ENCODE measurements at places on chromosomes 7 and 10.

GRCh38 chr10:67790534-67791408, 47.2 kb downstream of the DNAJC12 start:
- DNase-seq, result no peak

DNA sequence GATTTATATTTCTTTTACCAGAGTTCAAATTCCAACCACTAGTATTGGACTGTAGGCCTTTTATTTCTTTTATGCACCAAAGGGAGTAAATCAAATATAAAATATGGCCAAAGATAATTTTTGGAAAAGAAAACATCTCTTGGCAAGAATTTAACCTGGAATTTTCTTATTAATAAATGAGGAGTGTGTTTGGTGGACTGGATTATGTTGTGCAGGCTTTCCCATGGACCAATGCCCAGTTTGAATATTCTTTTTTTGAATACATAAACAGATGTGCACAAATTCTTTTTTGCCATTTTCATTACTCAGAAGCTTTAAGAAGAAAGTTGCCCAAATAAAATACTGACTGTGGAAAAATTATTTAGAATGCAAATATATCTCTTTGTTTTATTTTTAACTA, 22.1 kb upstream of the PRKG1 start:
- no peak for DNase-seq

DNA sequence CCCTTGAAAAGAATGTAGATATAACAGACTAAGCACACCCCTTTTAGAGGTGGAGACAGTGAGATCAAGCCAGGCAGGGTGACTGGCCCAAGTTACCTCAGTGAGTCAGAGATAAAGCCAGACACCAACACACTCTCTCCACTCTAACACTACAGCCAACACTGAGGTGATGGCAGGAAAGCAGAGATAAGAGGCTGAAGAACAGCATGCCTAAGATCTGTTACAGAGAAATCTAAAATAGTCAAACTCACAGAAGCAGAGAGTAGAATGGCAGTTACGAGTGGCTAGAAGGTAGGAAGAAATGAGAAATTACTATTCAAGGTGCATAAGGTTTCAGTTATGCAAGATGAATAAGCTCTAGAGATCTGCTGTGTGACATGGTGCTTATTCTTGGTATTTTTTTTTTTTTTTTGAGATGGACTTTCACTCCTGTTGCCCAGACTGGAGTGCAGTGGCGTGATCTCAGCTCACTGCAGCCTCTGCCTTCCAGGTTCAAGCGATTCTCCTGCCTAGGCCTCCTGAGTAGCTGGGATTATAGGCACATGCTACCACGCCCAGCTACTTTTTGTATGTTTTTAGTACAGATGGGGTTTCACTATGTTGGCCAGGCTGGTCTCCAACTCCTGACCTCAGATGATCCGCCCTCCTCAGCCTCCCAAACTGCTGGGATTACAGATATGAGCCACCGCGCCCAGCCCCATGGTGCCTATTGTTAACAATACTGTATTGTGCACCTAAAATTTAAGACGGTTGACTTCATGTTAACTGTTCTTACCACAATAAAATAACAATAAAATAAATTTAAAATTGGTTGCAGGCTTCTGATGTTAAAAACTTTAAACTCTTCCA, 28.7 kb downstream of the ICA1 start:
- DNase-seq, result no peak

DNA sequence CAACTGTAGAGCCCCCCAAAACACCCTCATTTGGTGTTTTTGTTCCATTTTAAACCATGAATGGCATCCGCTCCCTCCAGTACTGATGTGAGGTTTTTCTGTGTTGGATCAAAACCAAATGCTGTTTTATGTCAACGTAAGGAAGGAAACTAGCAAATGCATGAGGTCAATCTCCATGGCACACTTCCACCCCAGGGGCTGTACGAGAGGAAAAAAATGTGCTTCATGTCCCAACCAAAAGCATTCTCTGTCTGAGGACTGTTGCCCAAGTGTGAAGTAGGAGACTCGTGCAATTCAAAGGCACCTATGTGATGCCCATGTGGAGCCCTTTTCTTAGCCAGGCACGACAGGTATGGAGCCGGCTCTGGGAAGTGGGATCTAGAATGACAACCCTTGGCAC, 180.3 kb upstream of the MKI67 start:
- no peak for DNase-seq

DNA sequence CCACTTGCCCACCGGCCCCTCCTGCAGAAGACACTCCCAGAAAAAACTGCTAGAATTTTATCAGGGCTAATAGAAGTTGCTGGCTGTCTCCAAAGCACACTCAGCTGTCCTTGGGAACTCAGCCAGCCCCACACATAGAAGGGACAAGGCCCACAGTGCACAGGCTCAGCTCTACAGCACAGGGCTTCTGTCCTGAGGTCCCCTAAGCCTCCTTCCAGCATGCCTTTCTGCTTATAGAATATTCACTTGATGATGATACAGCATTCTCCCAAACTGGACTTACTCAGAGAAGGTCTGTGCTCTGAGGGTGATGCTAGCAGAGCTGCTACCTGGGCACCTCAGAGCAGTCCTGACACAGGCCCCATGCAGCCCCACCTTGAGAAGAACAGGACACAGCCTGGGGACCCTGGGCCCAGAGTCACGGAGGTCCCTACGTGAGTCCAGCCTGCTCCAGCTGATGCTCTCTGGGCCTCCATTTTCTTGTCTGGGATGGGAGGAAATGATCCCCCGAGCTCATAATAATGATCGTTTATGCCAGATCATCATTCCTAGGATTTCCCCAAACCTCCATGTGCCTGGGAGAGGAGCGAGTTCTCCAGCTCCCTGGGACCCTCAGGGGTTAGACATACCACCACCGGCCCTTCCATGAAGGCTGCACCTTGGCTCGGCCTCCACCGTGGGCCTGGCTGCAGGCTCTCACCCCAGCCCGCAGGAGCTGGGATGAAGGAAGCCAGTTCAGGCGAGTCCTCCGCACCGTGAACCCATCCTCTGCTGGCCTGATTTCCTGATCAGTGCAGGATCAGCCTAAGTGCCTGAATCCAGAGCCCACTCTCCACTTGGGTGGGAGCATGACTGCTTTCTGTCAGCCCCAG, 145.6 kb downstream of the ZNF248 start:
- DNase-seq, result no peak

- no peak for DNase-seq
Measured at GRCh38 chr10:118315629-118316028, 26.5 kb downstream of the FAM204A start.

- DNase-seq, result no peak
Measured at GRCh38 chr10:7895699-7896090, 77.4 kb downstream of the TAF3 start.
